HAP-1 (cell line): ENCODE measurements at places on chromosomes 12 and 14.

- no peak for DNase-seq
These were observed 106.9 kb downstream of the RFLNA start for GRCh38 chr12:124401704-124402221.

DNA sequence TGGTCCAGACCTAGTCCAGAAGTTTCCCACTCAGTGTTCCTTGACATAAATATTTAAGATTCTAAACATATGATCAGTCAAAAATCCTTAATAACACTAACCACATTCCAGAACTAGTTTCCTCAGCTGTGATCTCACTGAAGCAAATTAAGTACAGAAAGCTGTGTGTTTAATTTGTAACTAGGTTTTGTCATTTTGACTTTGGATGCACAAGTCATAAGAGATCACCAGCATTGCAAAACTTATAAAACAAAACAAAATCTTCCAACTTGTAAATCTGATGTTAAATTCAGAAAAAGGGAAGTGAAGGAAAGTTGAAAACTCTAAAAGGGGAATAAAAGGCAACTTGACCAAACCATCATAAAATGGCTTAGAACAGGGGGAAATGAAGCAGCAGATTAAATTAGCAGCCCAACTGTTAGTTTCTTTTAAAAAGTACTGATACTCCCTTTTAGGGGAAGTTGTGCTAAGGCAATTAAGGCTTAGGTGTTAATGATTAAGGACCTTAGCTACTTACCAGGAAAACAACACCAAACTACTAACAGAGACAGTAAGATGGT lies 56.6 kb downstream of the SH2B3 start:
- no peak for DNase-seq

DNA sequence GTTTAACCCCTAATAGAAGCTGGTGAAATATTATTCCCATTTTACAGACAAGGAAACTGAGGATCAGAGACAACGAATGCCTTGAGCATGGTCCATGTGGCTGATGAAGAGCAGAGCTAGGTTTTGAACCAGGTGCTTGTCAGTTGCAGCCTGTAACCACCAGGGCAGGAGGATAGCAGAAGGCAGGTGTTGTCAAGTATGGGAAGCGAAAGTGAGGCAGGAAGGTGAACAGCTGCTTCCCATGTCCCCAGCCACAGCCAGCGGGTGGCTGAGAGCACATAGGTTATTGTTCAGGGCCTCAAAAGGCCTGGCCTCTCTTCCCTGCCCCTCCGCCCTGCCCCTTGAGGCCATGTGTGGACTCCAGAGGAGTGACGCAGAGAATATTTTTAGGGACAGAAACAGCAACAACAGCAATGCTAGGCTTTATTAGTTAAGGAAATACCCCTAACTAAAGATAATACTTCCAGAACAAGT lies 39.6 kb downstream of the IQSEC3 start:
- no peak for DNase-seq

GRCh38 chr14:76086636-76087035 lies 65.1 kb upstream of the GPATCH2L start:
- no peak for DNase-seq

- DNase-seq = peak; percentile 26
These were observed 39.8 kb downstream of the CPSF2 start for GRCh38 chr14:92161521-92161920.

DNA sequence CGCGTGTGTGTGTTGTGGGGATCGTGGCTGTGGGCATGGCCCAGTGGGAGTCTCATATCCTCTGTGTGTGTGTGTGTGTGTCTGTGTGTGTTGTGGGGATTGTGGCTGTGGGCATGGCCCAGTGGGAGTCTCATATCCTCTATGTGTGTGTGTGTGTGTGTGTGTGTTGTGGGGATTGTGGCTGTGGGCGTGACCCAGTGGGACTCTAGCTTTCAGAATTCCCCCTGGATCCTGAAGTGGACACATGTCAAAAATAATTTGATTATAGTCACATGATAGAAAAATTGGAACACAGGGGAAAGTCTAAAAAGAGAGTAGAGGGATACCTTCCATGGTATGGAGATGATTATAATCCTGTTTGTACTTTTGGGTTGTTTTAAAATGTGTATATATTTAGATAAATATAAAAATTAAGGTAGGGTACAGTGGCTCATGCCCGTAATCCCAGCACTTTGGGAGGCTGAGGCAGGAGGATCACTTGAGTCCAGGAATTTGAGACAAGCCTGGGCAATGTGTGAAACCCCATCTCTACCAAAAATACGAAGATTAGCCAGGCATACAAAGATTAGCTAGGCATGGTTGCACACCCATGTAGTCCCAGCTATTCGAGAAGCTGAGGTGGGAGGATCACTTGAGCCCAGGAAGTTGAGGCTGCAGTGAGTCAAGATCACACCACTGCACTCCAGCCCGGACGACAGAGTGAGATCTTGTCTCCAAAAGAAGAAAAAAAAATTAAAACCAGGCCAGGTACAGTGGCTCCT lies 11.0 kb downstream of the PAPLN start:
- DNase-seq = no peak

DNA sequence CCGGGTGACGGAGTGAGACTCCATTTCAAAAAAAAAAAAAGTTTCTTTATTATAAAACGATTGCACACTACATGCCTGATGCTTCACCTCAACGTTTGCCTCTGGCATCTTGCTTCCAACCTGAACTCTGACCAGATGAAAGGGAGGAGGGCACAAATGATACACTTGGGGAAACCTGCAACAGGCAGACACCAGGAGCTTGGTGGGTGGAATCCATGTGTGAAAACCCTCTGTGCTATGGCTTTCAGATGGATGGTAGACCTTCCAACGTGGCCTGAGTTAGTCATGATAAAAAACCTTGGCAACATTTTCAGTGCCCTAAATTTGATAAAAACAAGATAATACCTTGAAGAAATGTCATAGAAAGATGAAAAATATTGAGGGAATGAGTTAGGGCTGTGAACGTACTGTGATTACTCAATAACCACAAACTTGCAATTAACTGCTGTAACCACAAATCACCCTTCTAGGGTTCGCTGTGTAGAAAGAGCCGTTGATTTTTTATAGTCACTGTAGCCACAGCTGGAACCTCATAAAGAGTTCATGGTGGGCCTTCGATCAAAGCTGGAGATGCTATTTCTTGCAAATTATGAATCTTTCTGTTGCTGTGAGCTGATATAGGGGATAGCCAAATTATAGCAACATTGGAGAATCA lies 26.1 kb upstream of the GZMB start:
- DNase-seq = no peak

DNA sequence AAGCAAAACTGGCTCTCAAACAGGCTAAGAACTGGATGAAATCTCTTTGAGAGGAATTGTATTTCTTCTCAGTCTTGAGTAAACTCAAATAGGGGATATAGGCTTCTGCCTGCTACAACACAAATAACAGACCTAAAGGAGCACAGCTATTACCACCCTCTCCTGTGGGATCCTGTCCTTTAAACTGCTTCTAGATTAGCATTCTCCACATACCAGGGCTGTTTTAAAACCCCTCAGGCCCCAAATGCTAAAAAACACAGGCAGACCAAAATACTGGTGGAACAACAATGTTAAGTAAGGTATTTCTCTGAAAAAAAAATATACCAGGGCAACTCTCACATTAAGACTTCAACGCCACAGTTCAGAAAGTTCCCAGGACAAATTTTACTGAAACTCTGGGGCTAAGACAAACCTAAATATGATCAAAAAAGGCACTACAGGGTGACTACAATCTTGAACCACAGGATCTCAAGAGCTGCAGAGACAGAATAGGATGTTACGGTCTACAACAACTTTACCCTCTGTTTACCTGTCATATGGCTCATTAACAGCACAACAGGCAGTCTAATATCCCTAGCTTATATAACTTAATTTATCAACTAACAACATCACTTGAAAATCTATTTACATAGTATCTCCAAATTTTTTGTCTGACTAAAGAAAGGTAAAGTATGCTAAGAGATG lies 7.2 kb downstream of the CPNE8 start:
- peak; percentile 68 for DNase-seq

GRCh38 chr12:90802727-90803126 lies 152.2 kb downstream of the CCER1 start:
- DNase-seq = no peak

DNA sequence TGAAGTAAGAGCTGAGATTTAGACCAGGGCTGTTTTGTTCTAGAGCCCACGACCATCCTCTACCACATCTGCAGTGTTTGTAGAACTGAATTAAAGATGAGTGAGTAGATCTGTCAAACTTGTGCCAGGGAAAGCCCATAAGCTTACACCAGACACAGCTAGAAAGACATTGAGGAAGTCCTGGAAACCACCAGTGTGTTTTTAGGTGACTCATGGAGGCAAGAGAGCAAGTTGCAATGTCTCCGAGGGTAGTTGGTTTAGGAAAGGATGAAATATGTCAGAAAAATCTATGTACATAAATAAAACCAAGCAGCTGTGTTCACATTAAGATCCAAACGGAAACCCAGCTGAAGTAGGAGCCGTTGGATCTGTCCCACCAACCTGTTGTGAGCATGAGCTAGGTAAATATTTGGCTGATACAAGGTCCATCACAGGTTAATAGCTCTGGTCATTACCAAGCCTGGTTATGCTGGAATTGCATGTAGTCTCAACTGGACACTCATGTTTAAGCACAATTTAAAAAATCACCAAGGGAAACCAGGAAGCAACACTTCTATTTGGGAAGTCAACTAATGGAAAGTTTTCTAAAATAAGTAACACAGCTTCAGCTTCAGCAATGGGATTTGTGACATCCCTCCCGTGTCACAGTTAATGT lies 49.9 kb upstream of the PLEKHG3 start:
- DNase-seq = no peak

DNA sequence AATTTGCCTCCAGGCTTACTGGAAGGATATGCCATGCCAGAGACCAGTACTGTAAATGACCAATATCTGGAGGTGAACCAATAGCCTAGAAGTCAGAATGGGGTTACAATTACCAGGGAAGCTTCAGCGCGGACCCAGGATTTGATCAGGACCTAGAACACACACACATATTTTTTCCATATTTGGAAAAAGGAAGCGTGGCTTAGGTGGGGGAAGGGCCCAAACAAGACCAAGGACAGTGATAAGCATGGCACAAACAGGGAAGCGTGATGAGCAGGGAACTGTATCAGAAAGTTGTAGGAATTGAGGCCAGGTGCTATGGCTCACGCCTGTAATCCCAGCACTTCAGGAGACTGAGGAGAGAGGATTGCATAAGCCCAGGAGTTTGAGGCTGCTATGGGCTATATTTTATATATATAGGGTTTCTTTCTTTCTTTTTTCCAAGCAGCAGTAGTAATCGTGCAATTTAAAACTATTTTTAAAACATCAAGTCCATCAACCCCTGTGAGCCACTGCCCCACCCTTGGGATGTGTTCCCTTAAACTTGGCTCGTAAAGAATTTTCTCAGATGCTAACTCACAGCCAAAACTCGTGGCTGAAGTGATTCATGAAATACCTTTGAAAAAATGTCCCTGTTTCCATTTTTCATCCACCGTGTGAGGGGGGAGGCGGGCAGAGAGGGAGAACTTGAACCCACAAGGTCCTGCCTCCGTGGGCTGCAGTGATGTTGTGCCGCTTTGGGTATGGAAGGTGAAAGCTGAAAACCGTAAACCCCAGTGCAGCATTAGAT lies 16.7 kb downstream of the HRK start:
- no peak for DNase-seq

DNA sequence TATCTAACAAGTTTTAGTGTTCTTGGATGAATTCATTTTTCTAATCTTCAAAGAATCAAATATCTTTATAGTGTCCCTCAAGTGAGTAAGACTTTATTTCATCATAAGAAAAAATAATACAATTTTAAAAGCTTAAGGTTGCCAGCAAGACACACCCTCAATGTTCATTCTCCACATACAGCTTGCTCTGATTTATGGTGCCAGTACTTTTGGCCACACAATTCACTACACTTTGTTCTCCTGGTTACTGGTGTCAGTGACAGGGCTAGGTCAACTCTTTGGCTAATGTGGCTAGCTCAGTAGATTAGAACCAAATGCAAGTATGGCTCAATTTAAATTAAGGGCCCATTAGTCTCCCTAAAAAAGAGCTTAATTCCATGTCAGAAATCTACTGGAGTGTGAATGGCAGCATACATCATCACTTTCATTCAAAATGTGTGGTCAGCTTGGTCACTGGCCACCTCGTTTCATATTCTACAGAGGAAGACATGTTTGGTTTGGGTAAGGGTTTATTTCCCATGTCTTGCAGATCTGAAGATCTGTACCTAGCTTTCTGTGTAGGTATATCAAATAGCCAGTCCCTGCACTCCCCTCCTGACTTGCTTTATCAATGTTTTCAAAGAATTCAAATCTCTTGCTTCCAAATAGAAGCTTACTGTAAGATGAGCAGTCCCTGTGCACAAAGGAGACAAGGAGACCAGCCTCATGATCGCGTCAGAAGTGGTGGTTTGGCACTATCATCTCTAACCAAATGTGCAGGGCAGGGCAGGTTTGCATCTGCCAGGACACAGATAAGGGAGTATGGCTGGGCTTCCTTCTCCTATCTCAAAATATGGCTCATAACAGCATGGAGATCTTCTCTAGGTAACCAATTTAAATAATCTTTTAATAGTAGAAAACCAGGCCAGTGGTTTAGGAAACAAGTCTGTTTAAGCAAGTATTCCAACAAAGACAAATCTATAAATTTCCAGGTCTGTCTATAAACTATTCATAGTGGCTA lies 31.3 kb downstream of the HECTD4 start:
- no peak for DNase-seq

GRCh38 chr12:71725011-71725410 lies 29.7 kb upstream of the RAB21 start:
- no peak for DNase-seq

GRCh38 chr12:74899031-74899829 lies 310.4 kb downstream of the KCNC2 start:
- DNase-seq = no peak

DNA sequence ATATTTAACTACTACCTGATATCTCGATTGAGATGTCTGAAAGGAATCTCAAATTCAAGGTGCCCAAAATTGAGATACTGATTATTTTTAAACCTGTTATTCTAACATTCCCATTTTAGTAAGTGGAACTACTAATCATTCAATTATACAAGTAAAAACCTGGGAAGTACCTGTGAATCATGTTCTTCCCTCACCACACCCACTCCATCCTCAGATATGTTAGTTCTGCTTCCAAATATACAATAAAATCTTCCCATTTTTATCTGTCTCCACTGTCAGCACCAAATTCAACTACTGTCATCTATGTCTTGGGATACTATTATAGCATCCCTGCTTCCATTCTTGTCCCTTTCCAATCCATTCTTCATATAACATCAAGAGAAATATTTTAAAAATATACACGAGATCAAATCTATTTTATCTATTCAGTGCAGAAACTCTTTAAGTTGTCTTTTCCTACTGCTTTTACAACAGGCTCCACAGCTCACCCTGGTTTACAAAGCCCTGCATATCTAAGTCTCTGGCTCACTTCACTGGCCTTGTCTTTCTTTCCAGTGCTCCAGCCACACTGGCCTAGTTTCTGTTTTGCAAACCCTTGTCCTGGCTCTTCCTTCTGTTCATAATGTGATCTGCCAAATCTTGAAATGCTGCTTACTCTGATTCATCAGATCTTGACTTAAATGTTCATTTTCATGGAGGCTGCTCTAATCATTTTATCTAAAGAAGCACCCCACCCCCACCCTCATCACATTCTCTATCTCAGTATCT lies 122.3 kb downstream of the PTPRR start:
- DNase-seq = no peak
